ENCODE measurements at places on chromosomes 13 and 19. TPM values are rescaled to one million over a fixed set of nuclear protein-coding genes. Genes with fewer than 3 reads are reported as not detected.

The KLF16 gene
- 39.1 TPM for total RNA-seq

The CBARP gene
- 1.8 TPM for total RNA-seq

The CEACAM7 gene
- not detected for total RNA-seq

The ZNF578 gene
- total RNA-seq = 0.05 TPM

The APOC1 gene
- total RNA-seq = 1.2 TPM

DNA sequence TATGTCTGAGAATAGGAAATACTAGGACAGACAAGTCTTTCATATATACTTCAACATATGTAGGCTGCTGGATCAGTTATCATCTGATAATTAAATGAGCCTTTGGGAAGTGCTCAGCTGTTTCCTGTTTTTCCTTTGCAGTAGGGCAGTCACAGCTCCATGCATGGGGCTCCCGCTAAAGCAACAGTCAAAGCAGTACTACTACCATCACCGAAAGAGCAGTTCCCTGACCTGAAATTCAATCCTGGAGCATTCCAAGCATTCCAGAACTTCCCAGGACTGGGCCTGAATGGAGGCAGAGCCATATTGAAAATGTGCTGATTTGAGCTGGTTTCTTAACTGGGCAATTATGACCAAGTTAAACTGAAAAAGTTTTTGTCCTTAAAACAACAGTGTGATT, 20.5 kb downstream of the MICU2 start:
- H3K27me3 ChIP-seq = no peaks in the 10 kb centered on the region
- H3K4me1 ChIP-seq = peaks cover 24% of the 10 kb centered on the region
- no peak for DNase-seq
- H3K27ac ChIP-seq = no peak overlapping the region
- H3K4me3 ChIP-seq = no peak overlapping the region
- peaks cover 5% of the 10 kb centered on the region for H3K36me3 ChIP-seq

DNA sequence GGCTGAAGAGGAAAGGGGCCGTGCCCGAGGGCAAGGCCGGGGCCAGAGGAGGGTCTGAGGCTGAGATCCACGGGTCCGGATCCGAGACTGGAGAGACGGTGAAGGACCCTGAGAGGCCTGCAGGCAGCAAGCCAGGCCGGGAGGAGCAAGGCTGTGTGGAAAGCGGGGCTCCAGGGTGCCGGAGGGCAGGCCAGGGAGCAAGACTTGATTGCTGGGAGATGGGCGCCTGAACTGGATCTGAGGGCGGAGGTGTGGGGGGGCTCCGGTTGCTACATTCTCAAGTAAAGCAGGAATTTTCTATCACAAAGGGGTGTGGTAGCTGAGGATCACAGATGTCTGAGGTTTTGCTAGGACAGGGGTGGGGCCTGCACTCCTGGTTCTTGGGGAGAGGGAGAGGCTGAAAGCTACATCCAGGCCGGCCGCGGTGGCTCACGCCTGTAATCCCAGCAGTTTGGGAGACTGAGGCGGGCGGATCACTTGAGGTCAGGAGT, 3.8 kb downstream of the MAMSTR start:
- peaks cover 1% of the 10 kb centered on the region for H3K27me3 ChIP-seq
- H3K4me1 ChIP-seq = peaks cover 13% of the 10 kb centered on the region
- H3K36me3 ChIP-seq = no peaks in the 10 kb centered on the region
- no peak for DNase-seq
- peak overlapping the region; percentile 47 for H3K4me3 ChIP-seq

DNA sequence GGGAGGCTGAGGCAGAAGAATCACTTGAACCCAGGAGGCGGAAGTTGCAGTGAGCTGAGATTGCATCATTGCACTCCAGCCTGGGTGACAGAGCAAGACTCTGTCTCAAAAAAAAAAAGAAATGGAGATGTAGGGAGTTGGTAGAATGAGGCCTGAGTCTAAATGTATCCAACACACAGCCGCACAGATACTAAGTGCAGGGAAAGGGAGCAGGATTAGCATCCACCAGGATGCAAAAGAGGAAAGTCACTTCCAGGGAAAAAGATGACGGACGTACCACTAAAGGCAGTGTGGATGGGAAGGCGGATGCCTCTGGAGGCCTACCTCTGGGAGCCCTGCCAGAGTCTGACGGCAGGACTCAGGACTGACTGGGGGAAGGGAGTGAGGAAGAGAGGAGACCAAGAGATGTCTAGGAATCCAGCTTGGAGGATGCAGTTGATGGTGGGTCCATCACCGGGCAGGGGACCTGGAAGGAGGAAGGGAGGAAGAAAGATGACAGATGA, 6.8 kb downstream of the FAM98C start:
- H3K27me3 ChIP-seq = no peaks in the 10 kb centered on the region
- H3K27ac ChIP-seq = no peak overlapping the region
- H3K36me3 ChIP-seq = peaks cover 8% of the 10 kb centered on the region
- no peak overlapping the region for H3K4me3 ChIP-seq
- H3K4me1 ChIP-seq = peaks cover 7% of the 10 kb centered on the region

GRCh38 chr13:85808811-85809210, 9.6 kb upstream of the SLITRK6 start:
- H3K27me3 ChIP-seq = no peaks in the 10 kb centered on the region
- DNase-seq = no peak
- H3K4me1 ChIP-seq = no peaks in the 10 kb centered on the region
- no peak overlapping the region for H3K27ac ChIP-seq

DNA sequence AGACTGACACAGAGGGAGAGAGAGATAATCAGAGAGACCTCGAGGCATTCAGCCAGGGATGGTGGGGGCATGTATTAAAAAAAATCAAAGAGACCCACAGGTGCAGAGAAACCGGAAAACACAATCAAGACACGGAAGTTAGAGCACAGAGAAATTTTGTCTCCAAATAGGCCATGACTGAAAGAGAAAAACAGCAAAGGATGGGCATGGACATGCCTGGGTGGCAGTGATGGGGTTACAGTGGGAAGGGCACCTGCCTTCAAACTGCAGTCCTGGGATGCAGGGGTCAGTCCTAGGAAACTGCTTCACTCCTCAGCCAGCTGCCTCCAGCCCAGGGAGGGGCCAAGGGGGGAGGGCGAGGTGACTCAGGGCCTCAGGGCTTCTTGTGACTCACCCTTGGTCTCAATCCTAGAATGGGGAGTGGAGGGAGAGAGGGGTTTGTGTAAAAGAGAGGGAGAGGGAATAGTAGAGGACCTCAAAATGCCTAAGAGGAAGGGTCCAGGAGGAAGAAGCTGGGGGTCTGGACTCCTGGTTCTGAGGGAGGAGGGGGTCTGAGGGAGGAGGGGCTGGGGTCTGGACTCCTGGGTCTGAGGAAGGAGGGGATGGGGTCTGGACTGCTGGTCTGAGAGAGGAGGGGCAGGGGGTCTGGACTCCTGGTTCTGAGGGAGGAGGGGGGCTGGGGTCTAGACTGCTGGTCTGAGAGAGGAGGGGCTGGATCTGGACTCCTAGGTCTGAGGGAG, 3.6 kb upstream of the KCNN4 start:
- no peaks in the 10 kb centered on the region for H3K27me3 ChIP-seq
- peaks cover 46% of the 10 kb centered on the region for H3K4me1 ChIP-seq
- peak; percentile 30 for DNase-seq
- H3K27ac ChIP-seq = peak overlapping the region; percentile 92
- peaks cover 7% of the 10 kb centered on the region for H3K36me3 ChIP-seq

- H3K4me3 ChIP-seq = no peak overlapping the region
- H3K4me1 ChIP-seq = no peaks in the 10 kb centered on the region
- no peaks in the 10 kb centered on the region for H3K27me3 ChIP-seq
Observed at GRCh38 chr13:38210928-38211596, 138.6 kb upstream of the UFM1 start.

DNA sequence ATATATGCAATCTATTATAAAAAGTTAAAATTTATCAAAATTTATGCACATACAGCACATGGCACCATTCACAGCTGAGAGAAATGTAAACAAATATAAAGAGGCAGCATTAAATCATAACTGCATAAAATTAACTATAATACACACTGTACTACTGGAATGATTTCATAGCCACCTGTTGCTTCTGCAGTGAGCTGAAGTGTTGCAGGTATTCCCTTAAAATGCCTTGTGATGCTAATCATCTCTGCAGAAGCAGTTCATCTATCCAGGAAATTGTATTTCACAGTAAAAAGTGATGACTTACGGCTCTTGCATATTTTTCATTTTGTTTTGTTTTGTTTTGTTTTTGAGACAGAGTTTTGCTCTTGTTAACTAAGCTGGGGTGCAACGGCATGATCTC, 82.1 kb downstream of the STOML3 start:
- no peaks in the 10 kb centered on the region for H3K4me1 ChIP-seq
- H3K4me3 ChIP-seq = no peak overlapping the region
- H3K27me3 ChIP-seq = peaks cover 4% of the 10 kb centered on the region
- DNase-seq = no peak
- no peaks in the 10 kb centered on the region for H3K36me3 ChIP-seq

GRCh38 chr13:98397221-98397620, 179.7 kb downstream of the STK24 start:
- H3K4me1 ChIP-seq = no peaks in the 10 kb centered on the region
- H3K27ac ChIP-seq = no peak overlapping the region
- H3K4me3 ChIP-seq = no peak overlapping the region
- no peak for DNase-seq
- H3K27me3 ChIP-seq = peaks cover 4% of the 10 kb centered on the region

- H3K27me3 ChIP-seq = peaks cover 3% of the 10 kb centered on the region
- no peak for DNase-seq
Observed at GRCh38 chr19:7856109-7856591, 18.0 kb downstream of the PRR36 start.

DNA sequence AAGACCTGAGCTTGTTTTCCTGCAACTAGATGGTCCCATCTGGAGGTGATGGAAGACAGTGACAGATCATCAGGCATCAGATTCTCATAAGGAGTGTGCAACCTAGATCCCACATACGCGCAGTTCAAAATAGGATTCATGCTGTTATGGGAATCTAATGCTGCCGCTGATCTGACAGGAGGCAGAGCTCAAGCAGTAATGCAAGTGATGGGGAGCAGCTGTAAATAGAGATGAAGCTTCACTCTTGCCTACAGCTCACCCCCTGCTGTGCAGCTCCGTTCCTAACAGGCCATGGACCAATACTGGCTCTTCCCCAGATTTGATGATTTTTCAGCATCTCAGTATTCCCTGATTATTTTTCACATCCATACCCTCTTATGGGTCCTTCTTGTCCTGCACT, 208.4 kb upstream of the RXFP2 start:
- H3K27me3 ChIP-seq = peaks cover 2% of the 10 kb centered on the region
- H3K27ac ChIP-seq = no peak overlapping the region
- H3K4me1 ChIP-seq = no peaks in the 10 kb centered on the region
- DNase-seq = no peak
- H3K36me3 ChIP-seq = no peaks in the 10 kb centered on the region

DNA sequence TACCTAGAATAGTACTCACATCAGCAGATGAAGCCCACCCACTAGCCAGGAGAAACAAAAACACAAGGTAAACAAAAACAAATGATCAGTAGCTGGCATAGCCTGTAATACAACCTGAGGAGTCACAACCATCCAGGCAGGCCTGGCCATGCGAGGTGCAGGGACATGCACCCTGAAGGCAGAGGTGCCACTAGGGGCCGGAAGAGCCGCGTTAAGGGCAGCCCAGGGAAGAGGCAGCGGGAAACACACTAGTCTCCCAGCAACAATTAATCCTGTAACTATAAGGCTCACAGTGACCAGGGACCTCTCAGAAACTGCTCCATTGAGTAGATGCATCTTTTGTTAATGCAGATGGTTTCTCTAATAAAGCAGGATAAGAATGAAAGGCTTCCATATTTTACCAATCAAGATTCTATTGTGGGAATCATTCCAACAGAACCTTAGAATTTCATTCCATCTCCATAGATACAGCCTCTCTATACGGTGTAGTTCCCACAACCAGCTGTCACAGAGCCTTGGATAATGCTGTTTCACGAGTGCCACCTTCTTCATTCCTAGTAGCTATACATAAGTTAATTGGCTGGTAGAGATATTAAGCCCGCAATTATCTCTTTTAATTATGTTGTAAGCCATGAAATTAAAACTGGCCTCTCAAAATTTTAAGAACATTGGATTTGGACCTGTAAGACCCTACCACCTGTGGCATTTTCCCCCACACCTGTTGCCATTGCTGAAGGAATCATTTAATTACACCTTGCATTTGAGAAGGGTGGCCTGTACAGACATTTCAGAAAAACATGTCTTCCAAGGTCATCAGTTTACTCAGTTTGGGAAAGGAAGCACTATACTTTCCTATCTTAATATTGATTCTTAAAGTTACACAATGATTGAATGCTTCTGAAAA, 28.7 kb downstream of the ANKRD10 start:
- peaks cover 16% of the 10 kb centered on the region for H3K4me1 ChIP-seq
- H3K4me3 ChIP-seq = no peak overlapping the region
- H3K27ac ChIP-seq = no peak overlapping the region
- H3K36me3 ChIP-seq = peaks cover 15% of the 10 kb centered on the region

GRCh38 chr19:3585301-3586126, at the start of gene GIPC3:
GIPC3 (plus strand) TSS chr19:3585478; CDS start chr19:3585598, 120 bp downstream.
- H3K4me1 ChIP-seq = no peaks in the 10 kb centered on the region
- H3K4me3 ChIP-seq = no peak within 1 kb of the TSS
- H3K27ac ChIP-seq = no peak within 1 kb of the TSS
- peaks cover 6% of the 10 kb centered on the region for H3K27me3 ChIP-seq
- DNase-seq = no peak
- H3K36me3 ChIP-seq = no peaks in the 10 kb centered on the region

DNA sequence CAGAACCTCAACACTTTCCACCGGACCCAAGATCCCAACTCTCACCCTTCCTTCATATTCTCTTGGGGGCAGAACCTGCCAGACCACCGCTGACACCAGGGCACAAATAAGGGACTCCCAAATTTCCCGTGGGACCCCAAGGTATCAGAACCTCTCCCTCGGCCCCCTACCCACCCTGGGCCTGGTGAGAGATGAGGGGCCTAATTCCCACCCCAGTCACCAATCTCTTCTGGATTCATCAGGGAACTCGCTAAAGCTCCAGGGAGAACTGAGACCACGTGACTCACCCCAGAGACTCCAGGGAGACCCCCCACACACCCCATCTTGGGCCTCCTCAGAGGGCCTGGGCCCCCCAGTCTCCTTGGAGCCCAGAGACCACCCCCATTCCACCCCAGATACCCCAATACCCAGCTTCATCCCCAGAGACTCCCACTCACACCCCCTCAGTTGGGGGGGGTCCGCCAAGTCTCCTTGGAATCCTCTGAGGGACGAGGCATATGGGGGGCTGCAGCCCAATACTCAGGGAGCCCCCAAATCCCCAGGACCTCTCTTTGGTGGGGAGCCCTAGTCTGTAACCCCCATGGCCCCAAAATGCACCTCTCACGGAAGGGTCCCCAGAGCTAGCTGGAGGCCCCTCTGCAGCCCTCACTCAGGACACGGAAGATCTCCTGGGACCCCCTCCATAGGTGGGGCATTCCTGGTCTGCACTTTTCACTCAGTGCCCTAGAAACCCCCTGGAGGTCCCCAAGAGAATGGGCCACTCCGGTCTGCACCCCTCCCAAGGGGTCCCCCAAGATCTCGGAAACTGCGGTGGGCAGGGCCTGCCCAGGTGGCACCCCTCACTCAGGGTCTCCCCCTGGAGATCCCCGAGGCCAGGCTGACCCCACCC, 1.6 kb downstream of the LMNB2 start:
- no peak for DNase-seq
- peak overlapping the region; percentile 87 for H3K4me3 ChIP-seq
- peaks cover 22% of the 10 kb centered on the region for H3K4me1 ChIP-seq
- peaks cover 8% of the 10 kb centered on the region for H3K36me3 ChIP-seq
- no peaks in the 10 kb centered on the region for H3K27me3 ChIP-seq

DNA sequence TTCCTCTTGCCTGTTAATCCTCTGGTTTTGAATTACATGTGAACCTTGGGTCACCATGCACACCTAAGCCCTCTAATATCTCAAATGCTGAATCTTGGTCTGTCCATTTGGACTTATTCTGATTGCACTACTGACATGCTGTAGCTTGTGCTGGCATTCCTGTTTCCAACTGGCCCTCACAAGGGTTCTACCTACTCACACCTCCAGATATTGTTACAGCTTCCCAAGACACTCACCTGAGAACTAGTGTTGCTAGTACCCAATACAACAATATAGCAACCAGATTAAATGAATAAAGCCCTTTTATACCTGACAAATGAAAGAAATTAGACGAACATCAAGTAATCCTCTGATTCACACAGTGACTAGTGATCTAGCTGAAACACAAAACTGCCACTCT, 16.6 kb downstream of the TEX30 start:
- DNase-seq = no peak
- H3K36me3 ChIP-seq = no peaks in the 10 kb centered on the region
- no peaks in the 10 kb centered on the region for H3K4me1 ChIP-seq
- no peak overlapping the region for H3K4me3 ChIP-seq

All from activated T-helper 1 cell treated with anti-CD3 and anti-CD28 coated beads, Interleukin-12 subunit alpha, Interleukin-12 subunit beta, Interleukin-2, Interleukin-4 antibody, amounts not matched to agents 30 ng/mL and 10 ng/mL and 1 ng/mL, durations not matched to agents 14 hours and 24 hours and 36 hours (primary cell).